RCC 7860 (cell line): ENCODE measurements at places on chromosomes 2 and 18.

- no peak for DNase-seq
Measured at GRCh38 chr2:73177645-73178255, 24.6 kb upstream of the NOTO start.

DNA sequence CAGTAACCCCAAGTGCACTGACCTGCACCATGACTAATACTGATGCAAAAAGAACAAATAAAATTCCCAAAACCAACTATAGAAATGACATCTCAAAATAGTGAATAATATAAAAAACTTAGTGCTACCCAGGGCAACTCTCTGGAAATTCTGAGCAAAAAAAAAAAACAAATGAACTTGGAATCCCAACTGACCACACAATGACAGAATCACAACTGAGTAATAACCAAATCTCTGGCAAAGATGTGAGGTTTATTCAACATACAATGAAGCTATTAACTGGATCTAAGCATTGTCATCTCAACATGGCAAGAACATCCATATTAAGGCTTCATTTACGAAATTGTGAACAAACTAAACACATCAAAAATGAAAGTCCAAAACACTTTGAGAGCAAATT is 22.7 kb downstream of the EXOC6B start:
- no peak for DNase-seq

DNA sequence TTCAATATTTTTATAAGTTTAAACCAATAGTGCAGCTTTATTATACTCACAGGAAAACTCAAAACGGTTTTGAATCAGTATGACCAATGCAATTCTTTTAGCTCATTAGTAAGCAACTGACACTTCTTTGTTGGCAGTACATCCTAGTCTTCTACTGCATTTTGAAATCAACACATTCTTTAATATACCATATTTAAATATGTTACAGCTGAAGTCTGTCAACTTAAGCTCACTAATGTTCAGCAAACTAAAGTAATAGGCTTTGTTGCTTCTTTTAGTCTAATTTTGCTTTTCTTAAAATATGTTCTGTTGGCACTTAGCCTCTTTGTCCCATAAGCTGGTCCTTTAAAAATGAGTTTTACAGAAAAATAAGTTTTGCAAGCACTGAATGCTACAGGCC is 55.4 kb upstream of the CCBE1 start:
- no peak for DNase-seq

- no peak for DNase-seq
Measured at GRCh38 chr18:23998018-23998417, 16.5 kb upstream of the TTC39C start.

- peak; percentile 98 for DNase-seq
Measured at GRCh38 chr2:9703085-9703678, 72.4 kb upstream of the YWHAQ start.

GRCh38 chr2:218710334-218710686 is 325 bp upstream of the TTLL4 start:
- DNase-seq, result no peak

- DNase-seq, result peak; percentile 99
Measured at GRCh38 chr2:27320958-27321543, 1.8 kb downstream of the MPV17 start.

DNA sequence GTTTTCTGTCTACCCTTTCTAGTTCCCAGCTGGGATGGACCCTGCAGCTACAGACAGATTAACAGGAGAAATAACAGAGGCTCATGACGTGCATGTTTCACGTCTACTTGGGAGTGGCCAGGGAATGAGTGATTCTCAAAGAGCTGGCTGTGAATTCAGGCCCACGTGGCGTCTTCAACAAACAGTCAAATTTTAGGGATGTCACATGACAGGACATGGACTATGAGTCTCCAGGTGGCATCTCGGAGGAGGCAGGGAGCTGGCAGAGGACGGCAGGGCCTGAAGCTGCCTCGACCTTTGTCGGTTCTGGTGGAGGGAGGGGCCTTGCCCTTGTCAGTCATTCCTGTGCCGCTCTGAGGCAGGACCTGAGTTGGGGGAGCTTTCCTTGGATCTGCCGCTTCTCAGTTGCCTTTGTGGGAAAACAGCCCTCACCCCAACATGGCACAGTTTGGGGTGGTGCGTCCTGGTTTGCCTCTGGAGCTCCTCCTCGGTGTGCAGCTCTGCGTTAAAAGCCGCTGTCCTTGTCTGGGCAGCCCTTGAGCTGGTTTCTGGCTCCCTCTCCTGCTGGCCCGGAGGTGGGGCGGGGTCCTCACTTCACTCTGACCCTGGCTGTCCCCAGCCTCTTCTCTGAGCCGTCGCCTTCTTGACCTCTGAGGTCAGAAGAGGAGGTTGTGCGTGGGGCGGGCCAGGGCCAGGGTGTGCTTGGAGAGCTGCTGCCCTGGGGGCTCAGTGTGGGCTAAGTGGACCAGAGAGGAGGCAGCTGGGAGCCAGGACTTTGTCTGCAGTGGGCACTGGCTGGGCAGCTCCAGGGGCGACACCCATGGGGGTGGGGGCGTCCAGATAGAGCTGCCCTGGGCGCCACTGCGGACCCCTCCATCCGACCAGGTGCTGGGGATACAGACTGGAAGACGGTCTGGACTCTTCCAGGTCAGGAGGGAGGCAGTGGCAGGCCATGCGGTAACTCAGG is 12.1 kb upstream of the GAL3ST2 start:
- no peak for DNase-seq

- DNase-seq, result no peak
Measured at GRCh38 chr18:13336841-13337240, 118.3 kb downstream of the LDLRAD4 start.

GRCh38 chr2:71292159-71292558 is 39.4 kb upstream of the ZNF638 start:
- no peak for DNase-seq

DNA sequence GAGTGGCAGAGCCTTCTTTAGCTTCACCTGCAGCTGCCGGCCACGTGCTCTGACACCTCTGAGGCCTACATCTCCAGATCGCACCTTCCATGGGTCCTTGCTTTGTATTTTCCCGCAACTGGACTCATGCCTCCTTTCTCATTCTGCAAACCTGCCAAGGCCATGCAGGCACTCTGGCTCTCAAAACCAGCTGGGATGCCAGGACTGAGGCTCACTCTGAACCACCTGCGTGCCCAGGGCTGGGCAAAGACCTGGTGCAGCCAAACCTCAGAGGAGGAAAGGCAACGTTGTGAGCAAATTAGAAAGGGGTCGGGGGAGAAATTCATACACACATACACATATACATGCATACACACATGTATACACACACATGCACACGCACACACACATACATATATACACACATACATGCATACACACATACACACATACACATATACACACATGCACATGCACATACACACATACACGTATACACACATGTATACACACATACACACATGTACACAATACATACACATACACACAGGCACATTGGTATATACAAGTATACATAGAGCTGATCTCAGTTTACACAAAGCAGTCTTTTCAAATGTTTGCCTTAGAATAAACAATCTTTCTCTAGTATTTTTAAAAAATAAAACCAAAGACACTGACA is 125.2 kb downstream of the RTP5 start:
- no peak for DNase-seq
